Stimulated activated CD8-positive, alpha-beta memory T cell treated with anti-CD3 and anti-CD28 coated beads, Interleukin-4, amount 100 ng/mL, for 4 hours (primary cell): ENCODE measurements at places on chromosomes 5 and 9.

DNA sequence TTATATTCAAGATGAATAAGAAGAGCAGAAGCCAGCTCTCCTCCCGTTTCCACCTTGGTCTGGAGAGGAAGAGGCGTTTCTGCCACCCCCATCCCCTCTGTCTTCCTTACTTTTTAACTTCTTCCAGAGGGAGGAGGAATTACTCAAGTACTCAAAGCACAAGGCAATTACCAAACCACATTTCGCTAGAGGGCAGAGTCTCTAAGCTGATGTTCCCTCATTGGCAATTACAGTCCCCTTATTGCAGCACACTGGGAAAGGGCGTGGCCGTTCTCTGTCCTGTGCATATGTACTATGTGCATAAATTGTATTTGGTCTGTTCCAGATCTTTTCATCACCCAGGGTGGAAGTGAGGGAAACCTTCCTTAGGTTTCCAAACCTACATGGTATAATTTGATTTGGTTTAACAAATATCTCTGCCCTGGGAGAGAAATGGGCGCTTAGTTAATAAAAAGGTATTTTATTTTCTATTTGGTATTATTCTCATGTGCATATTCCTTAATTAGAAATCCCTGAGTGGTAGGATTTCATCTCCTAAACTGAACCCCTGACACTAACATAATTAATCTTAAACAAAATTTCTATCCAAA lies 29.8 kb upstream of the ALDOB start:
- no peak for DNase-seq

- no peak for DNase-seq
Measured at GRCh38 chr5:27266184-27266583, 227.8 kb upstream of the CDH9 start.

- DNase-seq = no peak
Measured at GRCh38 chr9:88583901-88584596, 49.1 kb downstream of the NXNL2 start.

- DNase-seq = no peak
Measured at GRCh38 chr5:16577677-16578076, 39.1 kb downstream of the RETREG1 start.

DNA sequence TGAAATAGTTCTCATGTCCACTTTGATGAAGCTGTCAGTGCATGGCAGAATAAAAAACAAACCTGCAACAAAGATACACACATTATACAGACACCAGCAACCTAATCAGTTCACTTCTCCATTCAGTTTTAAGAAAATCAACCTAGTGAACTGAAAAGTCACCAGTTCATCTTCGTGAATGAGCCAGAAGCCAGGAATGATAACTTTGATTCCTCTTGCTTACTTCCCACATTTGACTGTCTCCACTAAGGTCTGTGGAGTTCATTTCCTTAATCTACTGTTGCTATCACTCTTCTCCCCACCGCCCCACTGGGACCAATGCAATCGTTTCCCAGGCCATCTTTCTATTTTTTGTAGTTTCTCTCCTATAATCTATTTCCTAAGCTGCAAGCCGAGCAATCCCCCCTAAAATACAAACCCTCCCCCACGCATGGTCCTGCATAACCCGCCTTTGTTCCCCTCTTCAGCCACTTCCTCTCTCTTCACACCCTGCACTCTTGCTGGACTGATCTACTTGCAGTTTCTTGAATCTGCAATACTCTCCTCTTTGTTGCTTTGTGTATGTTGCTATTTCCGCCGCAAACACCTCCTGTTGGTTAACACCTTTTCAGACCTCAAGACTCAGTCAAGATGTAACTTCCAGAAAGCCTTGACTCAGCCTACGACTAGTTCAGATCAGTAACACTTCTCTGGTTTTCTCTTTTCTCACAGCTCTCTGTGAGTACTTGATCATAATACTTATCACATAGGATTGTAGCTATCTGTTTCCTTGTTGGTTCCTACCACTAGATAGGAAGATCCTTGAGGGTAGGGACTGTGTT lies 16.6 kb downstream of the STOM start:
- peak; percentile 35 for DNase-seq

DNA sequence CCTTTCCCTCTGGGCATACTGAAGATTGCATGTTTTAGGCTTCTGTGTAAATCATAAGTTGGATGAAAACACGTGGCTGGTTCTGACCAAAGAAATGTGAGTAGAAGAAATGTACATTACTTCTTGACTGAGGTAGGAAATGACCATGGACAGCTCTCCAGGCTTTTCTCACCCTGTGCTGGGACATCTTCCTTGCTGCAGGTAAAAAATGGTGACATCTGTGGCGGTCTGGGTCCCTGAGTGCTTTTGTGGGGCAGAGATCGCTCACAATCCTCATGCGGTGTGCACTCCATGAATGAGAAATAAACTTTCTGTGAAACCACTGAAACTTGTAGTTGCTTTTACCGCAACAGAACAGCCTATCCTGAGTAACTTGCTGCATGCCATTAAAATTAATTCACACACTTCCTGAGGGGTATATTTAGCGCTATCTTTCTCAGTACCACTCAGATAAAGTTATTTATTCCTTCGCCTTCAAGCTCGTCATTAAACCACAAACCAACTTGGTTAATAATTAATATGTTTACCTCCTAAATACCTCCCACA lies 730.4 kb downstream of the EFNA5 start:
- no peak for DNase-seq

GRCh38 chr5:15249152-15249551 lies 250.8 kb upstream of the FBXL7 start:
- DNase-seq = no peak

- DNase-seq = no peak
Measured at GRCh38 chr5:54401515-54401914, 54.0 kb upstream of the HSPB3 start.

DNA sequence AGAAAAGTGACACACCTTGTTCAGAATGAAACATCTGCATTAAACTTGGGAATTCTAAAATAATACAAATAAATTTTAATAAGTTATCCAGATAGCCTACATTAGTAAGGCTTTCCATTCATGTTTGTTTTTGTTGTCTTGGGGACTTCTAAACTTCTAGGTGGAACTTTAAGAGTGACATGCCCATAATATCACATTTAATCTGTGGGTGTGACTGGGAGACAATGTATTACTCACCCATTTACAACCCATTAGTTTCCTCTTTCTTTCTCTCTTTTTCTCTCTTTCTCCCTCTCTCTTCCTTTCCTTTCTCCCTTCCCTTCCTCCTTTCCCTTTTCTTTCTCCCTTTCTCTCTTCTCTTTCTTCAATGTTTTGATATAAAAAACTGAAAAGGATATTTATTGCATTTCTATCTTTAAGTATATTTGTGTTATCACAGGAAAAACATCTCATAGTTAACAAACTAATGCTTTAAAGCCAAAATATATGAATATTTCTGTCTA lies 12.5 kb upstream of the PTGER4 start:
- DNase-seq = no peak

DNA sequence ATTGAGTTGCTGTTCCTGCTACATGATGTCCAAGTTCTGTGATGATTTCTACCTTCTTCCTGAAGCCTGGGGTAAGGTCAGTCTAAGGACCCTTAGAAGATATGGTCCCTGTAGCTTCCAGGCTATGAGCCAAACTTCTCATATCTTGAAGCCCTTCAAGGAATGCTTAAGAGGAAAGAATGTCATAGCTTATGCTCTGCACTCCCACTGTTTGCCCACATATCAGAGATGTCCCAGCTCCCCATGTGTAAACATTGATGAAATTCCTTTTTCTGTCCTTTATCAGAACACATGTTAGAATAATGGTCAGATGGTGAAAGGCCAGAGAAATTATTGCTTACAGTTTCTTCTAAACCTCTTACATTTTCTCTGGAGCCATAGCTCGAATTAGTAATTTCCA lies 41.4 kb upstream of the RUSC2 start:
- DNase-seq = no peak

- DNase-seq = no peak
Measured at GRCh38 chr9:136499935-136500910, 17.4 kb upstream of the SEC16A start.

- no peak for DNase-seq
Measured at GRCh38 chr9:75239176-75239575, 150.9 kb downstream of the OSTF1 start.

GRCh38 chr5:82356021-82356420 lies 77.9 kb upstream of the RPS23 start:
- no peak for DNase-seq

- DNase-seq = no peak
Measured at GRCh38 chr9:96425500-96426169, 7.5 kb upstream of the ZNF367 start.

DNA sequence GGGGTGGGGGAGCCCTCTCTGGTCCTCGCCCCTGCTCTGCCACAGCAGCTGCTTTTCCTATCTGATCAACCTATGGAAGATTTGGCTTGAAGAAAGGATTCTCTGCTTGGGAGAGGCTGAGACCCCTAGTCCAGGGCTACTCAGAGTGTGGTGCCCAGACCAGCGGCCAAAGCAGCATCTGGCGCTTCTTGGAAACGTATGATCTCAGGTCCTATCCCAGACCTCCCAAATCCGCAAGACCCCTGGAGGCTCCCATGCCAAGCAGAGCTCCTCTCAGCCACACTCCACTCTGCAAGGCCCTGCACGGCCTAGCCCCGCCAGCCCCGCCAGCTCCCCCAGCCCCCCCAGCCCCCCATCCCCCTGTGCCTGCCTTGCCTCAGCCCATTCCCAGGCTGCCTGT lies 181.7 kb downstream of the GAPVD1 start:
- DNase-seq = no peak

GRCh38 chr5:78747055-78747454 lies 98.5 kb upstream of the LHFPL2 start:
- no peak for DNase-seq

GRCh38 chr9:88391921-88392320 lies 3.7 kb downstream of the SPIN1 start:
- DNase-seq = no peak

- no peak for DNase-seq
Measured at GRCh38 chr5:30997681-30998080, 195.8 kb upstream of the CDH6 start.

GRCh38 chr9:38707885-38708637 lies 11.9 kb downstream of the FAM240B start:
- no peak for DNase-seq

- no peak for DNase-seq
Measured at GRCh38 chr5:139660105-139660922, 12.2 kb downstream of the CXXC5 start.

DNA sequence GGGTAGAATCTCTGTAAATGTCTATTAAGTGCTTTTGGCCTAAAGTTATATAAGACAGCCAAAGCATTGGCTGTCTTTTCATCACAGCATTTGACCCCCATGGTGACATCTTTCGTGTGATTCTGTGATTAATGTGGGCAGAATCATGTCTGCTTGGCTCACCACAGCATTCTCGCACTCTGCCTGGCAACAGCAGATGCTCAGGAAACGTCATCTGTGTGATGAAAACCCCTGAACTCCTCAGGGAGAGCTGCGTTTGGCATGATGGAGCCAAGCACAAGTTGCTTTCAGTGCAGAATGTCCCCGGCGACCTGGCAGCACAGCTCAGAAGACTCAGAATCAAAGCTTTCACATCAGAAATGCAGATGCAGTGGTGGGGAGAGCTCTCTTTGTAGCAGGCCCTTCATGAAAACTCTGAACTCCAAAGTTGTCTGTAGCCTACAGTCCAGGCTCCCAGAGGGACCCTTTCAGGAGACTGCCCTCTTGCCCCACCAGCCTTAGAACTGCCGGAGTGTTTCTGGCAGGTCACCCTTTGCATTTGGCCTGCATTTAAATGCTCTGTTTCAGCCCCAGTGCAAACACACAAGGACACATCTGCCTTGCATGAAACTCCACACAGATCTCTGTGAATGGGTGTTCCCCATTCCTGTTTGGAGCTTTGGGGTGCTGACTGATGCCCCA lies 155.6 kb upstream of the PANK3 start:
- no peak for DNase-seq

- DNase-seq = no peak
Measured at GRCh38 chr5:36792560-36793180, 83.9 kb upstream of the NIPBL start.

GRCh38 chr9:3337515-3338225 lies 188.1 kb downstream of the RFX3 start:
- no peak for DNase-seq

DNA sequence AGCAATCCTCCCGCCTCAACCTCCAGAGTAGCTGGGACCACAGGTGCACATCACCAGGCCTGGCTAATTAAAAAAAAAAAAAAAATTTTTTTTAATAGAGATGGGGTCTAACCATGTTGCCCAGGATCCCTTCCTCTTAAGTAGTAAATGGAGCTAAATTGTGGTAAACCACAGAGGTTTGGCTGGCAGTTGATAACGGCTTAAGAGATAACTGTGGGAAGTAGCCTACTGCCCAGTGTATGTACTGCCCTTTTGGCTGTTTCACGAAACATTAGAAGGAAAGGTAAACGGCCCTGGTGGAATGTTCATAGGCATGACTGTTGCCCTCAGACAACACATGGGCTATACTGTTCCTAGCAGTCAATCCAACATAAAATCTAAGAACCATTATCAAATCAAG lies 44.4 kb downstream of the HMGCR start:
- no peak for DNase-seq

- no peak for DNase-seq
Measured at GRCh38 chr5:179978792-179979191, 71.1 kb upstream of the TBC1D9B start.

DNA sequence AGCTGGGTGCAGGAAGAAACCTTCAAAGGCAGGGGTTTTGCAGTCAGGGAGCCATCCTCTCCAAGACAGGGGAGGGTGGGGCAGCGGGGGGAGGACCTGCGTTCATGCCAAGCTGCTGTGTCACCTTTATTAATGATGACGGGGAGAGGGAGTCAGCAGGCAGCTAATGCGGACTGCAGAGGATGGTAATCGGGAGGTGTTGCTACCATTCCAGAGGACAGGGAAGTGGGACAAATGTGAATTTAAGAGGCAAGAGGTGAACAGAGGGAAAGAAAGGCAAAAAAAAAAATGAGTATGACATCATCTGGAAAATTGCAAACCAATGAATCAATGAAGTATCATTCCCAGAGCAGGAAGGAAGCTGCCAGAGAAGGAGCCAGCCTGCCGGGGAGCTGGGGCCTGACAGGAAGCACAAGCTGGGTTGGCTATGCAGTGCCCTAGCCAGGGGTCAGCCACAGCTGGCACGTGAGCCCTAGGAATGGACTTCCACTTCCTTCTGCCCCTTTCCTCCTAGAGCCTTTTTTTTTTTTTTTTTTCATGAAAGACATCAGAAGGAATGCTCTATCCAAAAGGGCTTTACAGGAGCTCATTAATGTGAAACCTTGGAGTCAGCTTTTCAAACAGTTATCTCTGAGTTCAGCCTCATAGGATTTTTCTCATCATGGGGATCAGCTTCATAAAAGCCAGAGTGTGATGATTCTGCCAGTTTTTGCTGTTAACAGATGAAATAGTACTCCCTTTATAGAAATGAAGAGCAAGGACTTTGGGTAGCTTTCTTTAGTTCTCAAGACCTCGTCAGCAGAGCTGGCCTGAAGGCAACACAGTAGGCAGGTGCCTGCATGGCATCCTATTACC lies 9.2 kb downstream of the INSYN2B start:
- DNase-seq = no peak

DNA sequence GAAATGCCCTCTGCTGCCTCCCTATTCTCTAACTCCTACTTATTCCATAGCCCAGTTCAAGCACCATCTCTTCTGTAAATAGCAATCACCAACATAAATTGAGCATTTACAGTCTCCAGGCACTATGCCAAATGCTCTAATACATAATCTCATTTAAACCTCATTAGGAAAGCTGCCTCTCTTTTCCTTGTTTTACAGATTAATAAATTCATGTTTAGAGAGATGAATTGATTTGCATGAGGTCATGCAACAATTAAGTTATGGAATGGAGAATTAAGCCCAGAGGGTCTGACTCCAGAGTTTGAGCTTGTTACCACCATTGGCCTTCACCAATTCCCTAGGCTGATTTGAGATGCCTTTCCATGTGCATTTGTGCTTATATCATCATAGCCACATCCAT lies 23.4 kb upstream of the RFX3 start:
- no peak for DNase-seq

- no peak for DNase-seq
Measured at GRCh38 chr5:138884554-138884953, 9.4 kb upstream of the LRRTM2 start.
